ENCODE measurements at places on chromosomes 6 and 20.

GRCh38 chr20:21100578-21101452, 5.3 kb downstream of the LINC00237 start:
- DNase-seq, result no peak

DNA sequence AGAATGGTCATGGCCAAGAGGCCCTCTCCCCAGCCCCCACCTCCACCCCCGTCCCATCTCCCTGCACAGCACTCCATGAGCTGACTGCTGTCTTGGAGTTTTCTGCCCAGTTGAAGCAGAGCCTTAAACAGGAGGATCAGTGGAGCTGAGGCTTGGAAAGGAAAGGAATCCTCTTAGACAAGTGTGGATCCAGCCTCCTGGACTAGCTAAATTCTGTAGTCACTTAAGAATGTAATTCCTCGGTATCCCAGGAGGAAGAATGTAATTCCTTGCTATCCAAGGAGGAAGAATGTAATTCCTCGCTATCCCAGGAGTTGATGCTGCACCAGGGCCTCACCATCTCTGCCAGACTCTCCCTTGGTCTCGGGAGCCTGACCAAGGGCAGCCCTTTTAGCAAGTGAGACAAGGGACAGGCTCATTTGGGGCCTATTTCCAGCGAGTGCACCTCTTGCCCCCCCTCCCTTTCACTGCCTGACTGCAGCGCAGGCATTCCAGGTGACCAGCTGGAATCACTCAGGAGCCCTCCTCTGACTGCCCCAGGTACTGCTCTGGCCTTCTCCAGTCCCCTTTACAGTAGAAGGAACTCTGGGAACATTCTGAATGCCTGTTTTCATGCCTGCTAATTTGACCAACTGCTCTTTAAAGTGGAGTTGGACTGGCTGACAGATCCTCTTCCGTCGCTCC, 76.2 kb downstream of the TCP11 start:
- DNase-seq, result no peak

DNA sequence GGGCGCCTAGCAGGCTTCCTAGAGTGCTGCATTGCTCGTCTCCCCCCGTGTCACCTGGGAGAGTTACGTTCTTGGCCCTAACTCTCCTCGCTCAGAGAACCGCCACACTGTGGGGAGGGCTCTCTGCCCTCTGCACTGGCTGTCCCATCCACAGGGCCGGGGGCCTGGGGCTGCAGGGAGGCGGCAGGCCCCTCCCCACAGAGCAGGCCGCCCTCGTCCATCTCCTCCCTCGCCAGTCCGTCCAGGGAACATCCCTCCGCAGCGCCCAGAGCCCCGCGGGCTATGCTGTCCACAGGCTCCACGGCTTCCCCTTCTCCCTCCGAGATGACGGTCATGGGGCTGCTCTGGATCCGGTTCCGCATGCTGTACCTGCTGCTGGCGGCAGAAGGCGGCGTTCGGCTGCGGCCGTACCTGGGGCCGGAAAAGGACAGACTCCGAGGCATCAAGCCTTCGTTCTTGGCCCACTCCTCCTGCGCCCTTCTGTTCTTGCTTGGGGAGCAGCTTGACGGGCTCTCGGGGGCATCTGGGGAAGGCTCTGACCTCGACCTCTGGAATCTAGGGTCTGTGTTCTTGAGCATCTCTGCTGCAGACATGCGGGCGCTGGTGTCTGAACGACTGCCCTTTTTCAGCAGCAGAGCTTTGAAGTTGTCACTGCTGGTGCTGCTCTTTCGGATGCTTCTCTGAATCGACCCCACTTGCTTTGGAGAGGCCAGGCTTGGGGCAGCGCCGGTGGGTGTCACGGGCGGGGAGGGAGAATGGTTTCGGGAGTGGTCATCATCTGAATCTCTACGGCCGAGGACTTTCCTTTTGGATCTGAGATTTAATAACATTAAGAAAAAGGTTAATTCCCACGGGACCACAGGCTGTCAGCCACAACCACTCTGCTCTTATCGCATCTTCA, 20.2 kb downstream of the HEBP2 start:
- DNase-seq, result no peak

GRCh38 chr6:22451962-22452361, 117.4 kb upstream of the HDGFL1 start:
- DNase-seq, result no peak

GRCh38 chr20:9087531-9088217, 18.8 kb downstream of the PLCB4 start:
- DNase-seq, result no peak

GRCh38 chr6:145368075-145368474, 367.2 kb downstream of the EPM2A start:
- DNase-seq, result no peak

GRCh38 chr20:20333866-20334265, 34.0 kb upstream of the INSM1 start:
- DNase-seq, result no peak

DNA sequence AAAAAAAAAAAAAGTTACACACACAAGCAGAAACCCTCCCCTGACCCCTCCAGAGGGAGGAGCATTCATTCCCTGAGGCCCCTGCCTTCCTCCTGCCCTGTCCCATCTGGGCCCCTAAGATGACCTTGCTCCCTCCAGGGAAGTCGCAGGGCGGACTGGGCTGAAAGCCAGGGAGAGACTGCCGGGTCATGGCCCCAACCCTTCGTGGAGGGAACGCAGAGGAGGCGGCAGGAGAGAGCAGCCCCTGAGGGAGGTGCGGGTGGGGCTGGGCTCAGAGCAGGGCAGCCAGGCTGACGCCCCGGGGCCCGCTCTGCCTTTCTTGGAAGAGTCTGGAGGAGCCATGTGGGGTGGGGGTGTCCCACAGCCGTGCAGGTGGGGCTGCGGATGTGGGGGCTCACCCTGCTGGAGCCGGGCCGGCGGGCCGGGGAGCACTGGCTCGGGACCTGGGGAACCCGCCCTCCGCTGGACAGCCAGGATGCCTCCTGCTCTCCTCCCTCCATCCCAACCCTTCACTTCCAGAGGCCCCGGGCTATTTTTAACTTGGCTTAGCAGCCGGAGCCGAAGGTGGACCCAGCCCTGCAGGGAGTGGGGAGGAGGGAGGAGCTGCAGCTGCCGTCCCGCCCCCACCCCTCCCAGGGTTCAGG, 15.0 kb upstream of the ABHD16B start:
- DNase-seq, result no peak

- DNase-seq, result no peak
Measured at GRCh38 chr20:19713822-19714578, 44.1 kb upstream of the RIN2 start.

- DNase-seq, result no peak
Measured at GRCh38 chr6:101129851-101130250, 248.7 kb upstream of the ASCC3 start.

Measured in stimulated activated CD4-positive, alpha-beta T cell treated with anti-CD3 and anti-CD28 coated beads, Interleukin-4, amount 100 ng/mL, for 48 hours (primary cell).